ENCODE measurements at places on chromosomes 5 and 9. TPM values are rescaled to one million over a fixed set of nuclear protein-coding genes. Genes with fewer than 3 reads are reported as not detected.

The NFX1 gene
- 48.1 TPM for total RNA-seq

The KCTD16 gene
- 0.12 TPM for total RNA-seq

The SPINK5 gene
- total RNA-seq: not detected

The DMRT1 gene
- 0.21 TPM for total RNA-seq

The DOK3 gene
- total RNA-seq: 5.7 TPM

The AOPEP gene
- 9.8 TPM for total RNA-seq

The AQP7 gene
- total RNA-seq: not detected

The PLPPR1 gene
- total RNA-seq: not detected

The FBXO10 gene
- total RNA-seq: 2.6 TPM

The GPR150 gene
- total RNA-seq: 0.28 TPM

The EIF4E1B gene
- not detected for total RNA-seq

The ANKRD33B gene
- total RNA-seq: 6.8 TPM

The PCDHGB2 gene
- total RNA-seq: 0.12 TPM

The C5 gene
- 3.0 TPM for total RNA-seq

The FYB1 gene
- 270 TPM for total RNA-seq

The PAX5 gene
- total RNA-seq: 0.14 TPM

The SLC25A2 gene
- total RNA-seq: 1.1 TPM

The SPATA31C1 gene
- not detected for total RNA-seq

The LAMC3 gene
- total RNA-seq: not detected

The PCDHA9 gene
- not detected for total RNA-seq

The GLRA1 gene
- not detected for total RNA-seq

The PPP2CA gene
- total RNA-seq: 123 TPM

The FAF2 gene
- 29.9 TPM for total RNA-seq

The GMCL2 gene
- not detected for total RNA-seq

The TPPP gene
- total RNA-seq: 0.20 TPM

The PCDHGA2 gene
- not detected for total RNA-seq

The SPINK6 gene
- total RNA-seq: not detected

The SPAAR gene
- not detected for total RNA-seq

The IARS1 gene
- 179 TPM for total RNA-seq

The MGAT1 gene
- 142 TPM for total RNA-seq

The ECM2 gene
- total RNA-seq: not detected

Measured in activated CD8-positive, alpha-beta memory T cell treated with anti-CD3 and anti-CD28 coated beads, Interleukin-2, amount 10 ng/mL, durations not matched to agents 7 days and 5 days (primary cell).